Fibroblast of skin of left quadriceps (primary cell): ENCODE measurements at places on chromosomes 12 and 14.

- DNase-seq = peak; percentile 13
These were observed 27.8 kb downstream of the NOPCHAP1 start for GRCh38 chr12:105013892-105014291.

- DNase-seq = no peak
These were observed 284.7 kb downstream of the NUAK1 start for GRCh38 chr12:105854071-105854470.

DNA sequence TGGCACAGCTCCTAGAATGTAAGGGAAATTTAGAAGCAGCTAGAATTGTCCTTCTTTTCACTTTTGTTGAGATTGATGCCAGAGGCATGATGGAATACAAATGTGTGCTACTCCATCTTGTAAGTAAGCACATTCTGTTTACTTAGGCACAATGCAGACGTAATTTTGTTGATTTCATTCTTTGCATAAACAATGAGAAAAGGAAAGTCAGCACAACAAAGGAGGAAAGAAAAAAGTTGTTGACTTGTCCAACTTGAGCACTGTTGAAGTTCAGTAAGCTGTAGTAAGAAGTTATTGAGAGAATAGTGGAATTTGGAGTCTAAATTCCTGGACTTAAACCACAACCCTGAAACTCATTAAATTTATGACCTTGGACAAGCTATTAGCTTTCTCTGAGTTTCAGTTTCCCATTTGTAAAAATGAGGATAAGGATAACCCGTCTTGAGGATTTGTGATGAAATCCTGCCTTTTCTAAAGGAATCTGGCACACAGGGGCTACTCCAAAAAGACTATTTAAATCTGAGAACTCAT, 19.4 kb upstream of the CNTN1 start:
- no peak for DNase-seq

GRCh38 chr12:18284386-18284785, 23.1 kb downstream of the PIK3C2G start:
- DNase-seq = peak; percentile 12

DNA sequence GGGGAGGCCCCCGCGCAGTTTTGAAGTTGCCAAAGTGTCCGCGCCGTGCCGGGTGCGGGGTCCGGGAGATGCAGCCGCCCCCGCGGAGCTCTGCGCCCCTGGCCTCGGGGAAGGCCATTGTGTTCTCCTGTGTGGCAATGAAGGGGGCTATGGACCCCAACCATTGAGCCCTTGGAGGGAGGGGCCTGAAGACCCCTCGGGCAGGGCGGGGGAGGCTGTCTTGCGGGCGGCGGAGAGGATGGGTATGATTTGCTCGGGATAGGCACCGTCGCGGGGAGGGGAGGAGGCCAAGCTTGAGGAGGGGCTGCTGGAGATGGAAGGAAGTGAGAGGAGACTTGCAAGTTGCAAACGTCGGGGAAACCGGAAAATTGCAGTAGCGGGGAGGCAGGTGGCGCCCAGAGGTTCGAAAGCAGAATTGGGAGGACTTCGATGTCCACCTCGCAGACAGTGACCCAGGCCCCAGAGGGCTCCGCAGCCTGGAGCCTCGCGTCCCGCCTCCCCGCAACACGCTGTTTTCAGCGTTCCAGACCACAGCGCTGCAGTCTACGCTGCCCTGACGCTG, 25.4 kb downstream of the BCL11B start:
- DNase-seq = no peak

DNA sequence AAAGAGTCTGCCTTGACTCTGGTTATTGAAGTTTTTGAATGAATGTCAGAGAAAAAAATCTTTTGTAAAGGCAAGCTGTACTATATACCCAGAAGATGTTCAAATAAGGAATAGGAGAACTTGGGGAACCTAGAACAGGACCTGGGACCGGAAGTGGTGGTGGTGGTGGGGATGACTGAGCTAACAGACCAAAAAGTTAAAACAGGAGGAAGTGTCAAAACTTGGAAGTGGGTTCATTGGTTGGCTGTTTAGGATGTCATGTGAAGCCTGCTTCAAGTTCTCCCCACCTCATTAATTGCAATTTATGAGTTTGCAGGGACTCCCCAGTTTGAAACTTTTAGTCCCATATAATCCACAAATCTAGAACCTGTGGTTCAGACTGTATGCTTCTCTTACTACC, 26.2 kb downstream of the PLXNC1 start:
- no peak for DNase-seq

DNA sequence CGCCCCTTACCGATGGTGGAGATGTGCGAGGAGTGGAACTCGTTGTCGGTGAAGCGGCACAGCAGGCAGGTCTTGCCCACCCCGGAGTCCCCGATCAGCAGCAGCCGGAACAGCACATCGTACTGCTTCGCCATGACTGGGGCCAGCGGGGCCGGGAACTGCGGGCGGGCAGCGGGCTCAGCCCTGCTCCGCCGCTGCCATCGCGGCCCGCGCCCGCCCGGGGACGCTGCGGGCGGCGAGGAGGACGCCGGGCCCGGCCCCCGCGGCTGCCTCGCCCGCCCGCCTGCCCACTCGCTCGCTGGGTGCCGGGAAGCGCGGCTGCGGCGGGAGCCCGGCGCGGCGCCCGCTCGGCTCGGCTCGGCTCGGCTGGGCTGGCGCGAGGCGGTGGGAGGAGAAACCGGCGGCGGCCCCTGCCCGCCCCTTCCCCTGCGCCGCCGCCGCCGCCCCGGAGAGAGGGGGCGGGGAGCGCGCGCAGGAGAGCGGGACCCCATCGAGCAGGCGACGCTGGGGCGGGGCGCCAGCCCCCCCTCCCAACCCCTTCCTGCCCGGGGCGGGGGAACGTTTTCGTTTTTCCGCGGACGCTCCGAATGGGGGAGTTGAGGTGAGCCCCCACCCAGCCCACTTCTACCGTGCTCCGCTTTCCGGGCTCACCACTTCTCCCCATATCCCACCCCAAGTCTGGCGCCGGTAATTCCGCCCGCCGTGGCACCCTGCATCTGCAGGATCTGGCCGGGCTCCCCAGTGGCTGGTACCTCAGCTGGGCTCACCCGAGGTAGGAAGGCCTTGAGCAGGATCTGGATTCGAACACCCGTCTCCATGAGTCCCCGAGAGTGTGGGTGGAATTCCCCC, at the start of gene RAB15:
Gene RAB15 (minus strand): TSS at position 394 of the 849 bp plus-strand sequence. CDS start 260 bp downstream, at position 134.
- DNase-seq = peak; percentile 6

- DNase-seq = peak; percentile 40
These were observed 73.8 kb downstream of the KIAA0586 start for GRCh38 chr14:58501214-58501816.

- DNase-seq = no peak
These were observed 205.6 kb downstream of the KIF26A start for GRCh38 chr14:104343690-104344640.

DNA sequence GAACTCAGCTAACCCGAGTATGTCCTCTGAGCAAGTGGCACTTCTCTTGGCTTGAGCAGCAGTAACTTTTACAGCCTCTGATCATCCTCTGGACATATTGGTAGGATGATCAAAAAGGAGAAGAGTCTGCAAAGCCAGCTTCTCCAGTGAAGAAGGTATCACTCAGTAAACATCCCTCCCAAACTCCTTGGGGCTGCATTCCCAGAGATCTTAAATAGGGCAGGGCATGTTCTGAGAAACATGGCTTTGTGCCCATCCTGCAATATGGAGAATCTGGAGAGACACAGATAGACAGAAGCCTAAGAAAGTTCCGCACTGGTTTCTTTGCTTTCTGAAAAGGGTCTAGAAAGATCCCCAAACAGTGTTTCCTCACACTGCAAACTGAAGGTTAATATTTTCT, 65.4 kb downstream of the RBM19 start:
- DNase-seq = no peak

GRCh38 chr12:129559776-129560175, 344.0 kb downstream of the TMEM132D start:
- no peak for DNase-seq

DNA sequence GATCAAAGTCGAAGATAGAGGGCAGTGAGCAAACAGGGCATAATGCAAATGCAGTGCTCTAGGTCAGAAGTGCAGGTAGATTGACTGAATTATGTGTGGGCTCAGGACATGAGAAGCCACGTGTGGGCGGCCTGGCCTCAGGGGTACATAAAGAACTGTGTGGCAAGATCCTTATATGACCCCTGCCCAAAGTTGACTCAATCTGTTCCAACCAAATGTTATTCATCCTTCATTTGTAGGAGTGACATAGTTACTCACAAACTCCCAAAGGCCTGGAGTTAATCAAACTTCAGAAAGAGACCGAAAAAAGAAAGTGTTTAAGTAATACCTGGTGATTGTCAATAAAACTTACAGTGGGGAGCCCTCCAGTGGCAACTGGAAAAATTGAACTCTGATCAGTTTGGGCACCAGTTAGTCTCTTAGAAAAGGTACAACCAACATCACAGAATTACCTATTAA, 150.4 kb upstream of the FAR2 start:
- peak; percentile 12 for DNase-seq

DNA sequence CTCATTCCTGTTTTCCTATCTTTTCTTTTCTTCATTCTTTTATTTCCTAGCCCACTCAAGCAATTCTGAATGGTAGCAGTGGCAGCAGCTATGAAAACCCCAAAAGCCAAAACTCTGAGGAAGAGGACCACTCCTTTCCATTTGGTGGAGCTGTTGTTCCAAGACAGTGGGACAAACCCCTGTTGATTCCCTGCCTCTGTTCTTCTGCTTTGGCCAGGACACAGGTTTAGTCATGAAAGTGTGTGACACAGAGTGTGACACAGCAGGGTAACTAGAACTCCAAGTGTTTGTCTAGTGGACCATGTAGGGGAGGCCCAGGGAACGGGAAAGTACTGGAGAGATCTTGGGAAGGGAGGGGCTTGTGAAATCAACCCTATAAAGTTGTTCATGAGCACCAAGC, 71.1 kb downstream of the PTCSC3 start:
- no peak for DNase-seq

DNA sequence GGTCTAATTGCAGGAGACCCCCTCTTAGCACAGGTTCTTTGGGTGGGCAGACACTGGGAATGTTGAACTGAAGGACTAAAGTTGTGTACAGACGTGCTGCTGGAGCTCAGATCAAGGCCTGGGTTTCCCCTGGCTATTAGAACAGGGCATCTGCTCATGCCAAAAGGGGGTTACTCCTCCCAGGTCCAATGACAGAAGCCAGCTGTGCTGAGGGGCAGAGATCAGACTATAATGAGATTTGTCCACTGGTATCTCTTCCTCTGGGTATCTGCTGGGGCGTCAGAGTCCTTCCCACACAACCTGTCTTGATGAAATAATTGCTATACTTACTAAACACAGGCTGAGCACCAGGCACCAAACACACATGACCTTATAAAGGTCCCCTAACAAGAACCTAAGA, 42.6 kb downstream of the LTBP2 start:
- DNase-seq = no peak

- peak; percentile 94 for DNase-seq
These were observed 54.6 kb downstream of the NUAK1 start for GRCh38 chr12:106084014-106084671.

DNA sequence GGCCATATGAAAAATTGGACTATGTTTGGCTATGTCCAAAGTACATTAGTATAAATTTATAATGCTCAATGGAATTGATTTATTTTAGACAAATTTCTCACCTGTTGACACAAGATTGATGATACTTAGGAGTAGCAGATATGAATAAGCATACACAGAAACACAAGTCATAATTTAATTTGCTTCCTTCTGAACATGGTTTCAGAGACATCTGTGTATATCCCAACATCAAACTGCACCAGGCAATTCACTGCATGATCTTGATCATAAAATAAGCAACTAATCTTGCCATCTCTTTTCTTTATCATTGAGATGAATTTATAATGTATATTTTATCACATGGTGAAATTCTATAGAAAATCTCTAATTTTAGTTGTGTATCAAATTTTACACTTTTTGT, 3.8 kb downstream of the CLECL1 start:
- no peak for DNase-seq

DNA sequence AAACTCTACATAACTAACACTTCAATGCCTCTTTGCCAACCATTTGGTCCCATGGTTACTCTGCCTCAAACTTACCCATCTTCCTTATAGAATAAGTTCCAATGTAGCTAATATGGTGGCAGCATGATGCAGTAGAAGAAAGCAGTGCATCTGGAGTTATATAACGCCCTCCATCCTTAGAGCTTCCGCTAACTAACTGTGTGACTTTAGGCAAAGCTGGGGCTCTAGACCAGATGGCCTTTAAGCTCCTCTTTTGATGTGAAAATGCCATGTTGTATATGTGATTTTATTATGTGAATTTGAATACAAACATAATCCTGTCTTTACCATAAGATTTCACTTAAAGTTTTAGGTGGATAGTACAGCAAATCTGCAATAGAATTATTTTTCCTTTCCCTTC, 6.1 kb downstream of the ABCD2 start:
- DNase-seq = no peak

- peak; percentile 68 for DNase-seq
These were observed 203.7 kb downstream of the PPM1H start for GRCh38 chr12:62731055-62731820.

DNA sequence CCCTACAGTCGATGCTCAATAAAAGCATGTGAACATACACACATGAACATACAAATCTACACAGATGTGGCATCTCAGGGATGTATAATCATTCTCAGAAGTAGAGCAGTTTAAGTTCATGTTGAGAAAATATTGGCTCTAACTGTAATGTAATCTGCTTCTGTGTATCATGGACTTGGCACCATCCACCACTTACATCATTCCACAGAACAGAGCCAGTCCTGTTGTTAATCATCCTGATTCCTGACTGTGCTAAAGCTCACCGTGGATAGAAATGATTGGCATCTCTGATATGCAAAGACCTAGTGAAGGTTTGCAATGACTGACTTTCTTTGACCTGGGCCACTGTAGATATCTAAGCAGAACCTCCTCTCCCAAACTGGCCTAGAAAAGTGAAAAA, 1141.3 kb downstream of the BCL11B start:
- peak; percentile 17 for DNase-seq

GRCh38 chr12:127550271-127550670, 716.7 kb upstream of the TMEM132C start:
- peak; percentile 37 for DNase-seq

GRCh38 chr14:53953828-53954550, 2.6 kb downstream of the BMP4 start:
- DNase-seq = no peak

DNA sequence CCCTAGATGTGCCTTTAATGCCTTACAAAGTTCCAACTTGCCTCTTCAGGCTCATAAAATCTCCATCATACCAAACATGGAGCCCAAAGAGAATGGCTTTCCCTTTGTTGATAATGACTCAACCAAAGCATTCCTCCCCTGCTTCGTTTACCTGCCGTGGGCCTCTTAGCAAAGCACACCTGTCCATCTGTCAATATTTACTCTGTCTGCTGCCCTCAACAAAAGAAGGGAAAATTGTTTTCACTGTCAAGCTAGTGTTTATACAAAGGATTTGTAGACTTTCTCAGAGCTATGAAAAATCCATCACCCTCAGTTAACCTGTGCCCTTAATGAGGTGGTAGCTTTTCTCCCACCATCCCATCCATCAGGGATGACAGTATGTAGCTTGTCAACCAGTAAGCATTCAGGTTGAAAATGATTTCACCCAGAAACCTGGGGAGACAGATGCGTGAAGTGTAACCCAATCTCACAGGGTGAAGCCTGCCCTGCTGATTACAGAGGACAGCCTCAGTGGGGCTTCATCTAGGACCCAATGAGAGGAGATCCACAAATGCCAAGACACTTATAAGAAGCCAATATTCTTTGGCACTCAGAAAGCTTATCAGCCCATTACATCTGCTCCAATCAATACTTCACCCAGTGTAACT, 278.1 kb downstream of the NUAK1 start:
- DNase-seq = no peak
